HCT116 (cell line): ENCODE measurements at places on chromosomes 5 and 9. TPM values are rescaled to one million over a fixed set of nuclear protein-coding genes. Genes with fewer than 3 reads are reported as not detected.

GRCh38 chr9:81472701-81473100, 216.6 kb downstream of the TLE1 start:
- DNase-seq: no peak
- no peaks in the 10 kb centered on the region for H3K27me3 ChIP-seq
- H3K4me1 ChIP-seq: no peaks in the 10 kb centered on the region
- H3K36me3 ChIP-seq: no peaks in the 10 kb centered on the region
- H3K27ac ChIP-seq: no peak overlapping the region
- H3K4me3 ChIP-seq: no peak overlapping the region

GRCh38 chr9:116937361-116937760, 250.3 kb downstream of the TRIM32 start:
- H3K4me1 ChIP-seq: no peaks in the 10 kb centered on the region
- H3K36me3 ChIP-seq: no peaks in the 10 kb centered on the region
- H3K4me3 ChIP-seq: no peak overlapping the region
- H3K27me3 ChIP-seq: peaks cover 4% of the 10 kb centered on the region; the same call in 1 of the 2 replicates
- H3K27ac ChIP-seq: no peak overlapping the region
- no peak for DNase-seq

DNA sequence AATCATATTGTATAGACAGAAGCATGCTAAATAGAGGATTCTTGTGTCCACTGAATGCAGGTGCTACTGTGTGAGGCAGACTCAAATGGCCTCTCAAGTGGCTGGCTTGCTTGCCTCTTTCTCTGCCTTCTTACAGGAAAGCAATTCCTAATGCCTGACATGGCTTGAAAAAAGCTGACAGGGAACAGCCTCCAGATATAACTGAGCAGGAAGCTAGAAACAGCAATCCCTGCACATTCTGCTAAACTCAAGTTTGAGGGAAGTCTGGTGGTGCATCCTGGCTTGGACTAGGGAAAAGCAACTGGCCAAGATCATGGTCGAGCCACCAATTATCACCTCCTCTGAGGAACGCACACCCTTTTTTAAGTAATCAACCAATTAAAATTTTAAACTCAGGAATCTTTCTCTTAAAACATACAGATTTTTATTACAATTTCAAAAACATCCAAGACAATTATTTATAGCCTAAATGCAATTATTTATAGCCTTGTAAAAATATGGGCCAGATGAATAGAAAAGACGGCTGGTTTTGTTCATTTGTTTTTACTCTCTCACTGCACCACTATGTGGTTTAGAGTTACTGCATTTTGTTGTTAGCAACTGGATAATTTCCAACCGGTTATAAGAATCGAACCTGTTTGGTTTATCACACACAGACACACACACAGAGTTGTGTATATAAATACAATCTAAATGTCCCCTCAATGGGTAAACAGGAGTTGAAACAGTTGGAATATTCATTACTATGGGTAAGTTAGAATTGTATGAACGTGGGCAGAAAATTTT, 290.9 kb upstream of the ANKRD55 start:
- peaks cover 11% of the 10 kb centered on the region; the same call in 1 of the 2 replicates for H3K4me1 ChIP-seq
- H3K36me3 ChIP-seq: no peaks in the 10 kb centered on the region
- DNase-seq: no peak
- H3K27me3 ChIP-seq: no peaks in the 10 kb centered on the region
- no peak overlapping the region for H3K27ac ChIP-seq
- no peak overlapping the region for H3K4me3 ChIP-seq

DNA sequence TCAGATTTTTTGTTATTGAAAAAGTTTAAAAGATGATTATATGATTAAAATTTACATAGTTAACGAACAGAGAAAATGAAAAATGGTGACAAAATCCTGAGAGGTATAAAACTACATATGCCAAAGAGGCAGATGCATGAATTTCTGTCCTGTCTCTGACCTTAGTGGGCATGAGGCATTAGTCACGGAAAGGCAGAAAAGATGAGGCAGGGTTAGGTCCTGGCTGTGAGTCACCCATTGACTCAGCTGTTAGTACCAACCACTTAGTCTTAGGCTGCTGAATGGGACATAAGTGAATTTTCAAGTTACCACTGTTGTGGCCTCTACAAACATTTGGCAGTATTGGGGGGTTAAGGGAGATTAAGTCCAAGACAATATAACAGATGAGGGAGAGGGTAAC, 33.1 kb downstream of the RASA1 start:
- H3K4me3 ChIP-seq: no peak overlapping the region; the same call in 1 of the 2 replicates
- H3K27ac ChIP-seq: no peak overlapping the region
- DNase-seq: peak; percentile 81
- H3K4me1 ChIP-seq: peaks cover 51% of the 10 kb centered on the region

GRCh38 chr5:163772241-163772640, 266.8 kb downstream of the MAT2B start:
- H3K27ac ChIP-seq: no peak overlapping the region
- no peak for DNase-seq
- H3K36me3 ChIP-seq: no peaks in the 10 kb centered on the region
- H3K27me3 ChIP-seq: 0 out of 2 replicates have a peak, but pooled peaks cover 3% of the 10 kb centered on the region

GRCh38 chr5:107023732-107024131, 647.0 kb downstream of the EFNA5 start:
- no peak for DNase-seq
- H3K27ac ChIP-seq: no peak overlapping the region
- no peaks in the 10 kb centered on the region for H3K27me3 ChIP-seq
- H3K4me3 ChIP-seq: no peak overlapping the region
- H3K4me1 ChIP-seq: no peaks in the 10 kb centered on the region

DNA sequence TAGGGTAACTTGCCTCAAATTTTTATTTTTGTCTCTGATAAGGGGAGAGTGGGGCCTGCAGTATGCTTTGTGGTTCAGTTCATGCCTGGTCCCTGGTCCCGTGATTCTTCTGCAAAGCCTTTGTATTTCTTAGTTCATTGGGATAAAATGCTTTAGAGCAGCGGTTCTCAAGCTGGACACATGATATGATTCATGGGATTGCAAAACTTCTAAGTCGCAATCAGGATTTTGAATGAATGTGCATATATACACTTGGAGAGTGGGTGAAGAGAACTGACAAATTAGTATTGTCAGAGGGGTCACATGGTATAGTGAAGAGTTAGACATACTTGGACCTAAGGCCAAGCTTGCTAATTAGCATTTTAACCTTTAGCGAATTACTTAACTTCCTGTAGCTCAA, 265.4 kb upstream of the KLF9 start:
- no peaks in the 10 kb centered on the region for H3K4me1 ChIP-seq
- no peak overlapping the region for H3K4me3 ChIP-seq
- H3K27ac ChIP-seq: no peak overlapping the region
- H3K27me3 ChIP-seq: peaks cover 35% of the 10 kb centered on the region

DNA sequence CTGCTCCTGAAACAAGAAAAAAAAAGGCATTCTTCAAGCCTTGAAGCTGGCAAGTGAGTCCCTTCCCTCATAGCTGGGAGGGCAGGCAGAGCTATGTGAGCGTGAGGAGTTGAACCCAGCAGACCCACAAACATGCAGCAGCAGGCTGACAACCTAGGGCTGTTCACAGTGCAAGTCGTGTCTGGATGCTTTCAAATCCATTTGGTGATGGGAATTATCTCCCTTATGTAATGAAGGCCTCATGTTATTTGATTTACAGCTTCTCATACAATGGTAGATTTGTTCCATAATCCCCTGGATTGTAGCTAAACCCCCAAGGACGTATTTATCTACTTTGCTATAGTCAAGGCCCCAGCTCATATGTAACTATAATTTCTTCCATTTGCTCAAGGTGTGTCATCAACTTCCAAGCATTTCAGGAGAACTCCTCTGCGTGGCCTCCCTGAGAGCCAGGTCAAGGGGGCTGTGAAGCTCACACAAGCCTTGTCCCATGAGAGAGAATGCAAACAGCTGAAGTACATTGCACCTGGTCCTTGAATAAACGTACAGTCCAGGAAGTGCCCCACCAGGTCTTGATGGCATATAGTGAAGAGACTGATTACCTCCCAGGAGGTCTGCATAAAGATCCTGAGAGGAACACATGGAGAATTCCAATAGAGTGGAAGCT, 124.8 kb upstream of the SLC1A3 start:
- no peaks in the 10 kb centered on the region for H3K36me3 ChIP-seq
- DNase-seq: no peak
- no peak overlapping the region for H3K4me3 ChIP-seq
- no peak overlapping the region for H3K27ac ChIP-seq

- no peaks in the 10 kb centered on the region for H3K27me3 ChIP-seq
- DNase-seq: no peak
- H3K4me1 ChIP-seq: peaks cover 11% of the 10 kb centered on the region
- H3K27ac ChIP-seq: no peak overlapping the region
These were observed 7.7 kb upstream of the TCOF1 start for GRCh38 chr5:150349681-150350275.

DNA sequence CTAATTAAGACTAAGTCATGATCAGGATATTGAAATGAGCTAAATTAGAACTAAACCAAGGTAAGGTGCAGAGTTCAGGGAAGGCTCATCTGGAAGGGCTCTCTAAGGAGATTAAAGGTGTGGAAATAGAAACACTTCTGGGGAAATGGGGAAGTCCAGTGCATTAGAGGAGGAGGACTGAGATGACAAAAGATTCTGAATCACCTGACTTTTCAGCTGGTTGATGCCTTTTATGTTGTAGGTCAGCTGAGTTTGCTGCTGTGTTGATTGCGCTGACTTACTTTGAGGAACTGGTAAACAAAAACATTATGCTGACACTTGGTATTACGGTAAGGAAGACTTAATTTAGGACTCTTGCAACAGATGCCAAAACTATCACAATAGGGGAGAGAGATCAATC, 23.8 kb downstream of the IFNA5 start:
- H3K27me3 ChIP-seq: no peaks in the 10 kb centered on the region
- no peak overlapping the region for H3K27ac ChIP-seq
- no peaks in the 10 kb centered on the region for H3K4me1 ChIP-seq
- H3K4me3 ChIP-seq: no peak overlapping the region
- DNase-seq: no peak

GRCh38 chr5:111259636-111260035, 35.5 kb downstream of the CAMK4 start:
- DNase-seq: no peak
- H3K4me3 ChIP-seq: no peak overlapping the region
- no peaks in the 10 kb centered on the region for H3K36me3 ChIP-seq
- H3K4me1 ChIP-seq: no peaks in the 10 kb centered on the region; the same call in 1 of the 2 replicates
- H3K27me3 ChIP-seq: 0 out of 2 replicates have a peak, but pooled peaks cover 5% of the 10 kb centered on the region
- no peak overlapping the region for H3K27ac ChIP-seq

DNA sequence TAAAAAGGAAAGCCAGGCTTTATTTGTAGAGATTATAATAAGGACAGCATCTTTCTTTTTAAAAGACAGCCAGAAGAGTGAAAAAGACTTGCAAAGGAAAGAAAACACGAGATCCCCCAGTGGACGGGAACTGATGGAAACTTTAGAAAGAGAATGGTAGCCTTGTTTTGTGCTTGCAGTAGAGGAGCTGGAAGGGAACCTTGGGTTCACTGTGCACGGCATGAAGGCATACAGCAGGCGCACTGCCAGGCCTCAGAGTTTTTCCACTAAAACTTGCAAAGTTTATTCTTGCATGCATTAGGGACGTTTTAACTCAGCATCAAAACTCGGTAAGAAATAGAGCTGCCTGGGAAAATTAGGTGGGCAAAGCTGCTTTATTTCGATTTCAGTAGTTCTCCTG, 248.6 kb downstream of the IRX1 start:
- no peaks in the 10 kb centered on the region for H3K4me1 ChIP-seq
- no peak for DNase-seq
- H3K4me3 ChIP-seq: no peak overlapping the region
- H3K27ac ChIP-seq: no peak overlapping the region

DNA sequence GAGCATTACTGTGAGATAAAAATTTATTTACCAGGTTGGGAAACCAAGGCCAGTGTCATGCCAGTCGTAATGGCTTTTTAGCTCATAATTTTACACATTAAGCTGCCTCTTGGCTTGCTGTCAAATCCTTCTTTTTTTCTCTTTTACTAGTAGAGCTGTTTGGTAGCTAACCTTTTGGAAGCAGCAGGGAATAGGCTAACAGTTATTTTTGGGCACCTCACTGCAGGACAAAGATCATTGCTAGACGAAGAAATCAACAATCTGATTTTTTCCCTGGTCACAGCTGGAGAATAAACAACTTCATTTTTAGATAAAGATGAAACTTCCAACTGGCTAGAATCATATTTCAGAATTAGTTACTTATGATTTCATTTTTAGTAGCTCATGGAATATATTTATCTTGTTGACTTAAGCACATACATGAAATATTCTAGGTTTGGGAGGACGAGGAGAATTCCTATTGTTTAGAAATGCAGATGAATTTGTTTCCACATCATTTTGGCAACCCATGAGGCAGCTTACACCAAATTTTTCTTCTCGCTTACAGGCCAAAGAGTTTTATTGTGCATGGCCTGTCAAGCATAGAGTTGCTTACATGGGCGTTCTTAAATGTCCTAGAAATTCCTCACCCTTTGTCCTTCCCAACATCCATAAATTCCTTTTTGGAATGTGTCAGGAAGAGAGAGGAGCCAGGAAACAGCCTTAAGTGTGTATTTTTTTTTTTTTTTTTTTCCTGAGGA, 19.6 kb downstream of the TNC start:
- no peaks in the 10 kb centered on the region for H3K36me3 ChIP-seq
- no peak for DNase-seq
- H3K27ac ChIP-seq: no peak overlapping the region
- H3K27me3 ChIP-seq: peaks cover 6% of the 10 kb centered on the region; the same call in 1 of the 2 replicates
- H3K4me3 ChIP-seq: no peak overlapping the region
- H3K4me1 ChIP-seq: no peaks in the 10 kb centered on the region

DNA sequence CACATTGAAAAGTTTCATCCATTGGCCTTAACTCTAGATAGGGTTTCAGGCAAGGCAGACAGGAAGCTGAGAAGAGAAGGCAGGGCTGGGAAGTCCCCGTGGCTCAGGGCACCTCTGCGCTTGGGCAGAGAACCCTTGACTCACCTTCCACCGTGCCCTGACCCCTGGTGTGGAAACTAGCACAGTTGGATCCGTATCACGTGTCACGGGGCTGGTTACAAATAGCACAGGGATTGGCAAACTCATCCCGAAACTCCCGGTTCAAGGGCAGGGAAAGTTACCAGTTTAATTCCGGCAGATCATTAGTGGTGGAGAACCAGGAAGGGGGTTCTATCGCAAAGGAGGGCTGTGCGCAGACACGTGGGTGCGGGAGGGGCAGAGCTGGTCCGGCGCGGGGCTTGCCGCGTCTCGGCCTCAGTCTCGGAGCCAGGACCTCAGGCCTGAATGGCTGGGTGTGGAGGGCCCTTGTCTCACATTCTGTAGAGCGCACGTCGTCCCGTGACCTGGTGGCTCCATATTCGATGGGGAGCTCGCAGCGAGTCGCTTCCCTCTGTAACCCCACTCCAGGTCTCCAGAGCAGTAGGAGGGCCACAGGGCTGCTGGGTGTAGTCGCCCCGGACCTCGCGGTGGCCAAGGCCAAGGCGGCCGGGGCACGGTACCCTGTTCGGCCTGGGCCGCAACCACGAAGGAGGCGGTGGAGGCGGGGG, 771 bp upstream of the TMEM171 start:
- no peak overlapping the region; the same call in 1 of the 2 replicates for H3K27ac ChIP-seq
- H3K36me3 ChIP-seq: no peaks in the 10 kb centered on the region
- no peaks in the 10 kb centered on the region; the same call in 1 of the 2 replicates for H3K4me1 ChIP-seq
- DNase-seq: no peak
- no peaks in the 10 kb centered on the region for H3K27me3 ChIP-seq

GRCh38 chr9:131636593-131636992, 91.3 kb downstream of the PRRT1B start:
- no peaks in the 10 kb centered on the region for H3K36me3 ChIP-seq
- H3K4me3 ChIP-seq: no peak overlapping the region
- DNase-seq: no peak
- H3K27ac ChIP-seq: no peak overlapping the region
- peaks cover 12% of the 10 kb centered on the region for H3K4me1 ChIP-seq

The FAM81B gene
- total RNA-seq: not detected

The ADGRV1 gene
- total RNA-seq: 6.0 TPM

The SPATA31A1 gene
- not detected for total RNA-seq
